D721Med (cell line): ENCODE measurements at places on chromosomes 7 and 10.
A peak's percentile ranks its signal among the peaks of the same experiment; 100 is the strongest.

DNA sequence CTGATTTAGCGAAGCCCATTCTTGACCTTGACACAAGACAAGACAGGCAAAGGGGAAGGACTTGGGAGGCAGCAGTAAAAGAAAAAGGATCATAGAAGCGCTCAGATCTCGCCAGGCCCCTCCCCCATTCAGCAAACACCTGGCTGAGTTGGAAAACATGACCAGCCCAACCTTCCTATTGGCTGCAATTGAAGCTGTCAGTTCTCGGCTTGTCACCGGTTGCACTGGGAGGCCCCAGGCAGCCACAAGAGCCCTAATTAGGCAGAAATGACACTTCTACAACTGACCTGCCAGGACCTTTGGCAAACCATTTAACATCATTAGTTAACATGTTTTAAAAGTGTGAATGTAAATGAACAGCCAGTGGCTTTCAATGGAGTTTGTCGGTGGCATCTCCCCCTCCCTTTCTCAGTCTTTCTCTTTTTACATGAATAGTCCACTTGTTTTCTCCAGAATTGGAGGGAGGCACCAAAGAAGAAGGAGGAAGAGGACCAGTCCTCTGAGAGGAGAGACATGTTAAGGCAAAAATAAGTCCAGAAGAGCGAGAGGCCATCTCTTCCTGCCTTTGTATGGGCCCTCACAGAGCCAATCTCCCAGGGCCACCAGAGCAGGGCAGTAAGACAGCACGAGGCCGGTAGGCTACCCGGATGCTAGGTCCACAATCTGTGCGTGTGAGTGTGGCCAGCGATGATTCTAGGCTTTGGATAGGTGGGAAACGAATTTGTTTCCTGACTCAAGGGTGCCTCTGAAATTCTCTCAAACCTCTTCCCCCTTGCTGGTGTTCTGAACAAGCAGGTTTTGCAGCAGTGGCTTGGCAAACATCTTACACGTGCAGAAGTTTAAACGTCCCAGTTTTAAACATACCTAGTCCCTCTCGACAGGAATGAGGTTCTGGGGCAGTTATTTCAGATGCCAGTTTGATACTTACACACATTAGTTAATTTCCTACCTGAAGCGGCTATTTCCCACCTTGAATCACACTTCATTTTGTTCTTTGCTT lies 15.0 kb upstream of the ENO4 start:
- DNase-seq, result no peak

DNA sequence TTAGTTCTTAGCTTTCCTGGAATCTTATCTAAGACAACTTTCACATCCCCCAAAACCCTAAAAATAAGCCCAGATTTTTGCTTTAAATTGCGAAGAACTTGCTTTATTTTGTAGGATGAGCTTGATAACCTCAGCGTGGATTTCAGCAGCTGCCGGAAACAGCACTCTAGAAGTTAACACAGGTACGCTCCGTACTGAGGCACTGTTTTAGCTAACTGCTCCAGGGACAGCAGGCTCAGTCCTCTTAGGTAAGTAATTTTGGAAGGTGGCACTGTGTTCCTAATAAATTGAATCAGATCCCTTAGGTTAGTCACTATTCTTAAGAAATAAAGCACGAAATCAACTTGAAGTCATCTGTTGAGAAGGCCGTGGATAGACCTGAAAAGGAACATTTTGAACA lies 2.2 kb upstream of the AUTS2 start:
- DNase-seq, result no peak

GRCh38 chr10:31134311-31134952 lies 102.8 kb upstream of the ZNF438 start:
- peak; percentile 27 for DNase-seq

- DNase-seq, result no peak
These were observed 45.5 kb downstream of the DPYSL4 start for GRCh38 chr10:132232023-132232951.

DNA sequence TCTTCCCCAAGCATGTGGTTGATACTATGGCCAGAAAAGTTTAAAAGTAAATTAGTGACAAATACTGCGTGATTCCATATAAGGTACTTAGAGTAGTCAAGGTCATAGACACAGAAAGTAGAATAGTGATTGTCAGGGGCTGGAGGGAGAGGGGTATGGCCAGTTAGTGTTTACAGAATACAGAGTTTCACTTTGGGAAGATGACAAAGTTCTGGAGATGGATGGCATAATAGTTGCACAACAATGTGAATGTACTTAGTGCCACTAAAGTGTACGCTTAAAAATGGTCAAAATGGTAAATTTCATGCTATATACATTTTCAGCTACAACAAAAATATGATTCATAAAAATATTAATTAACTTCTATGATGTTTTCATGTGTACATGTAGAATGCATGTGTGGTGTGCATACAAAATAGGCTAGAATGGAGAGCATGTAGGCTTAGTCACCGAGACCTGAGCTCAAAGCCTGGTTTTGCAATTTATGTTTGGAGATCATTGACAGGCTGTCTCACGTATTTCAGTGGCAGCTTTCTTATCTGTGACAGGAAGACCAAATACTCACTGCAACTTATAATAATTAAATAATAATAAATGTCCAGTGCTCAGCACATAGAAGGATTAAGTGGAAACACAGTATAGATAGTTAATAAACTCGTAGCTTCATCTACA lies 625.6 kb downstream of the SUGCT start:
- no peak for DNase-seq

DNA sequence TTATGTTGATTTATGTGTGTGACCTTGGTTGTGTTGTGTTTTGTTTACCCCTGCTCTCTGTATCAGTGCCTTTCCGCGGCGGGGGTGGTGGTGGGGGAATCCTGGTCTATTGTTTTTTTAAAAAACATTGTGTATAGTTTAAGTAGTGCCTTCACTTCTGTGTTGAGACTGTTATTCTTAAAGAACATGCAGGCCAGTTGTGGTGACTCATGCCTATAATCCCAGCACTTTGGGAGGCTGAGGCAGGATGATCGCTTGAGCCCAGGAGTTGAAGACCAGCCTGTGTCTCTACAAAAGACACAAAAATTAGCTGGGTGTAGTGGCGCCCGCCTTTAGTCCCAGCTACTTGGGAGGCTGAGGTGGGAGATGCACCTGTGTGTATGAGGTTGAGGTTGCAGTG lies 429.0 kb upstream of the LRGUK start:
- no peak for DNase-seq

DNA sequence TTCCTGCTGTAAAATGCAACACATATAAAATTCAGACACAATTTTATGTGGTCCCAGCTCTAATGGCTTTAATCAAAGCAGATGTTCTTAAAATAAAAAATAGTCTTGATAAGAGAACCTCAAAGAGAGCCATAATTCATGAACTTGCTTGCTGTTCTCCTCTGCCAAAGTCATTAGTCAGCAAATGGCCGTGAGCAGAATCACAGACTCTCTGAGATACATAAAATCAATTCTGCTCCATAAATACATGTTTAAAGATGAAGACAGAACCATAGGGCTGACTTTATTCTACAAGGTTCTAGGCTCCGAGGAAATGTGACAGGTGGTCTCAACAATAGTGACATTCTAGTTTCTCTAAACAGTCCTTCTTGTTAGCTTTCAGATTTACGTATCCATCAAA lies 29.8 kb downstream of the HSPA12A start:
- no peak for DNase-seq

GRCh38 chr10:97633921-97634320 lies 621 bp upstream of the MORN4 start:
- DNase-seq, result no peak

DNA sequence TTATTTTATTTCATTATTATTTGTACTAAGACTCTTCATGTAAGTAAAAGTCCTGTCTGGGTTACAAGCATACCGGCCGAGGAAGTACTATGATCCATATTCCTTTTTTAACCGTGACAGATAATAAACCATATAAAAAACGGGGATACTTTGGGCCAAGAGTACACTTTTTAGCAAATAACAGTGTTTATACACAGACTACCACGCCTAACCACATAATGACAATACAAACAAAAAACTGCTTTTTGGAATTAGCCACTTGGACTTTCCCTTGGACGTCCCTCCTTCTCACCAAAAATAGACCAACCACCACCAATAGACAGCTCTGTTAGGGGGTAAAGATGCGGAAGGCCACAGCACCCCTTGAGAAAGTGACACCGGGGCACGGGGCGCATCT lies 800 bp downstream of the MINDY3 start:
- no peak for DNase-seq

GRCh38 chr7:98322331-98323270 lies 41.1 kb downstream of the BRI3 start:
- DNase-seq, result no peak

DNA sequence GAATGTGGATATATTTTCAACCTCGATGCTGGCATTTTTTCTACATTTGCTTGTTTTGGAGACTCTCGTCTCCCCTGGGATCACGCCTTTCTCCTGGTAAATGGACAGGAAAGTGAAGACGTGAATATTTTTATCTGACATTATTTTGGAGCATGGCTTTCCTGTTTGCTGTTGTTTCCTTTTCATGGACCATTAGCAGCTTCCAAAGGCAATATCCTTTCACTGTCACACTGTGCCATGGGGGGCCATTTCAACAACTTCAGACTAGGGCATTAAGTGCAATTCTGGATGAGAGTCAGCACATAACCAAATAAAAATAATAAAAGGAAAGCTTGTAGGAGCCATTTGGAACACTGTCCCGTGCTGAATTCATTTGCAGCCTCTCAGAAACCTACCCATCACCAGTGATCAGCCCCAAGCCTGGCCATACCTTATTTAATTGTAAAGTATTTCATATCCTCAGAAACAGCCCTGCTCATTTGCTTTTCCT lies 75.9 kb upstream of the NEUROD6 start:
- DNase-seq, result no peak

- no peak for DNase-seq
These were observed 61.0 kb upstream of the TMEM248 start for GRCh38 chr7:66859794-66860645.

DNA sequence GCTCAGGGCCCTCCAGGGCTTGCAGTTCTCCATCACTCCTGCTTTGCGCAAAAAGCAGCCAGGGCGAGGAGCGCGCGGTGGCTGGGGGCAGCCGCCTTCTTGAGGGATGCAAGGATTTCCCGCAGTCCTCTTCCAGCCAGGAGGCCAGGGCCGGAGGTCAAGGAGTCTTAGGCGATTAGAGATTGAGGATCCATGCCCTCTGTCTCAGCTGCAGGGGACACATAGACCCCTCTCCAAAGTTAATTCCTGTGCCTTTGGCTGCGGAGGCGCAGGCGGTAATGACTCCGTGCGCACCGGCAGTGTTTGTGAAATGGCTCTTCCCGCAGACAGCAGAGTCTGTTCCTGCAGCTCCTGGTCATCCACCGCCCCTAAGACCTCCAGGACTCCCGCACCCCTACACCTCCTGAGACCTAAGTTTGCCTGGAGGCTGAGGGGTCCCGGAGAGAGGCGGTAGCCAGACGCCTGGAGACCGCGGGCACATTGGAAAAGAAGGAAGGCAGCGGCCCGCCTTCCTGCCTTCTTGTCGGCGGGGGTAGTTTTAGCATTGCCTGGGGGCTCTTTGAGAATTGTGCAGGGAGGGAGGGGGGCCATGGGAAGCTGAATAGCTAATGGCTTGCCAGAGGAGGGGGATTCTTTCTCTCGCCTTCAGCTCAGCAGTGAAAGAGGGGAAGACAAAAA lies 3.3 kb upstream of the NEUROG3 start:
- DNase-seq, result no peak

DNA sequence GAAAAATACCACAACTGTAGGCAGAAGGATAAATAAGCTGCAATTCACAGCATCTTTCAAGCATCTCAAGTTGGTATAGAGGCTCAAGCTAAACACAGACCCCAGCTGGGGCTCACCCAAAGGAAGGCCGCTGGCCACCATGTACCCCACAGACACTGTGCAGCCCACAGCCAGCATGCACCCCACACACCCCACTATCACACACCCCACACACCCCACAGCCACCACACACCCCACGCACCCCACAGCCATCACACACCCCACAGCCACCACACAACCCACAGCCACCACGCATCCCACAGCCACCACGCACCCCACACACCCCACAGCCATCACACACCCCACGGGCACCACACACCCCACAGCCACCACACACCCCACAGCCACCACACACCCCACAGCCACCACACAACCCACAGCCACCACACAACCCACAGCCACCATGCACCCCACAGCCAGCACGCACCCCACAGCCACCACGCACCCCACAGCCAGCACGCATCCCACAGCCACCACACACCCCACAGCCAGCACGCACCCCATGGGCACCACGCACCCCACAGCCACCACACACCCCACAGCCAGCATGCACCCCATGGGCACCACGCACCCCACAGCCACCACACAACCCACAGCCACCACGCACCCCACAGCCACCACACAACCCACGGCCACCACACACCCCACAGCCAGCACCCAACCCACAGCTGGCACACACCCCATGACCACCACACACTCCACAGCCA lies 214.7 kb downstream of the DNAJB6 start:
- DNase-seq, result no peak

GRCh38 chr10:29583674-29584073 lies 51.1 kb downstream of the SVIL start:
- DNase-seq, result no peak

DNA sequence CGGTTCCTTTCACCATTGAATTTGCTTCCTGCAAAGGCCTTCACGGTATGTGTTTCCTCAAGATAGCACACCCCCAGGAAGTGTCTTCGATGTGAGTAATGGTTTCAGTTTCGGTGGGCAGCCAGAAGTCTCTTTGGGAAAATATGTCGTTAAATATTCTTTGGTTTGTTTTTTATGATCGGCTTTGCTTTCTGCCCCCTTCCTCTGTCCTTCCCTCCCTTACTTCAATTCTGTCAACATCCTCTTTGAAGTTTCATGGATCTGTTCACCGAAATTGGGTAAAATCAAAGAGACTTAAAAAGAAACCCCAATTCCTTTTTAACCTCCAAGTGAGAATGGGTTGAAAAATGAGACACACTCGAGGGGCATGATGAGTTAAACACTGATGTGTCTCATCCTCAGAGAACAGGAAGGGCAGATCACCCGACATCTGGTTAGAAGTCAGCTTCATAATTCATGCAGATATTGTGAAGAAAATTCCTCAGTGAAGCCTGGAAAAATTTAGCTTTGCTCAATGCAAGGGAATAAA lies 170.8 kb upstream of the HABP2 start:
- no peak for DNase-seq

GRCh38 chr10:71621231-71622153 lies 98.1 kb downstream of the C10orf105 start:
- DNase-seq, result no peak

GRCh38 chr10:82037076-82037475 lies 162.1 kb downstream of the NRG3 start:
- DNase-seq, result no peak

DNA sequence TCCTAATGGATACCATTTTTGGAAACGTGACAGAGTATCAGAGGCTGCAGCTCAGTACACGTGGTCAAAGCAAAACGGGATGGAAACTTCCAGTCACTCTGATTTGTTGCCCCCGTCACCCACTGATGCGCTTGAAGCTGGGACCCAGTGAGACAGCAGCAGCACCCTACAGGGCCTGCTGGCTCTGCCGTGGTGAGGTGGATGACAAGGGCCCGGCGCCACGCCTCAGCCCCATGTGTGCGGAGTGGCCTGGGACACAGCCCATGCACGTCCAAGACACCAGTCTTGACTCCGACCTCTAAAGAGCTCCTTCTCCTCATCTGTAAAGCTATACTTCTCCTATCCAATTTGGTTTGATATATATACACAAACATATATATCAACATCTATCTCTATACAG lies 39.0 kb downstream of the CLEC2L start:
- DNase-seq, result no peak

- no peak for DNase-seq
These were observed 4.1 kb downstream of the FBXO24 start for GRCh38 chr7:100590077-100590737.
